Occipital lobe (tissue), 3 donors: ENCODE measurements at places on chromosomes 4 and X. TPM values are rescaled to one million over a fixed set of nuclear protein-coding genes. Genes with fewer than 3 reads are reported as not detected.

FAM9C gene
- total RNA-seq: 0.31 TPM

DNA sequence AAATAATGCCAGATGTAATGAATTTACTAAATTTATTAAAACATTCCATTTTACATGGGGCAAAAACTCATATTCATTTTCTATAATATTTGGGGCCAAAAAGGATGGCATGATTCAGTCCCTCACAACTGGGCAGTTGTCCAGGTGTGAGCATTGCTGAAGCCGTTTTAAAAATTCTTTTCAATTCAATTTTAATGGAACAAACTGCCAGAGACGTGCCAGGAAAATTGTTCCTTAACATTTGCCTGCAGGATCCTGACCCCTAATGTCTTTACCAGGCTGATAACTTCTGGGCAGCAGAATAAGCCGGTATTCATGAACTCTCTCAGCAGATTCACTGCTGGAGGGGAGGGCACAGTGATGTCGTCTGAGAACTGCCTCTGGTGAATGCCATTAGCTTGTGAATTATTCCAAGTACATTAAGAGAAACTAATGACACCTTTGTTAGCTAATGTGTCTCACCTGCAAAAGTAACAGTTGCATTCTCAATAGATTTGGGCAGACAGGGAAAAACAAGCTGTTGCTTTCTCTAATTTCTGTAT, 1445.1 kb upstream of the TENM3 start:
- no peak for DNase-seq

DNA sequence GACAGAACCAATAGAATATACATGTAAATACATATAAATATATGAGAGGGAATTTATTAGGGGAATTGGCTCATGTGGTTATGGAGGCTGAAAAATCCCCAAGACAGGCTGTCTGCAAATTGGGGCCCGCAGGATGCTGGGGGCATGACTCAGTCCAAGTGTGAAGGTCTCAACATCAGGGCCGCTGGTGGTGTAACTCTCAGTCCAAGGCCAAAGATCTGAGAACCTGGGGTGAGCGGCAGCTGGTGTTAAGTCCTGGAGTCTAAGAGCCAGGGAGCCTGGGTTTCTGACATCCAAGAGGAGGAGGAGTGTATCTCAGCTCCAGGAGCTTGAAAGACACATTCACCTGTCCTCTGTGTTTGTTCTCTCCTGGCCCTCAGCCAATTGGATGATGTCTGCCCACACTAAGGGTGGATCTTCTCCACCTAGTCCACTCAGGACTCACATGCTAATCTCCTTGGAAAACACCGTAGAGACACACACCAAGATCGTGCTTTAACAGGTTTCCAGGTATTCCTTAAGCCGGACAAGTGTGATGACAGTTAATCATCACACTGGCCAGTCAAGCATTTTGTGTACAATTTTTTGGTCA, 28.9 kb downstream of the TIGD2 start:
- no peak for DNase-seq

GRCh38 chr4:129545599-129546278, 449.8 kb downstream of the C4orf33 start:
- no peak for DNase-seq

ARSJ gene
- total RNA-seq: 0.31 TPM

- no peak for DNase-seq
Observed at GRCh38 chr4:139826426-139826825, 160.8 kb downstream of the MGST2 start.

FRMPD4 gene
- 34.5 TPM for total RNA-seq

UNC5C gene
- total RNA-seq: 23.7 TPM

DNA sequence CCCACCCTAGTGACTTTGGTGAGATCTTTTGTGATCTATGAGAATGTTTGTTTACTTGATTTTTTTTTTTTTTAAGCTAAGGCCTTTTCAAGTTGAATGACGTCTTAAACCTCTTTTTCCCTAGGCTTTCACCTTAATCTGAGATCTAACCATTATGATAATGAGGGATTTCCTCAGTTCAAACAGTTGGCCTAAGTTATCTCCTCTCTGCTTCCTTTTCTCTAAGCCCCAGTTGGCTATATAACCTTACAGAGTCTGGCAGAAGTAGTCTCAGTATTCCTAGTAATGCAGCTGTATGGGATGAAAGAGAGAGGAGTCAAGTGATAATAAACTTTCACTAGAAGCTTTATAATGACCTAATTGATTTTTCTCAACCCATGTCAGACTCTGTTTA, 99.0 kb downstream of the STIM2 start:
- no peak for DNase-seq

DNA sequence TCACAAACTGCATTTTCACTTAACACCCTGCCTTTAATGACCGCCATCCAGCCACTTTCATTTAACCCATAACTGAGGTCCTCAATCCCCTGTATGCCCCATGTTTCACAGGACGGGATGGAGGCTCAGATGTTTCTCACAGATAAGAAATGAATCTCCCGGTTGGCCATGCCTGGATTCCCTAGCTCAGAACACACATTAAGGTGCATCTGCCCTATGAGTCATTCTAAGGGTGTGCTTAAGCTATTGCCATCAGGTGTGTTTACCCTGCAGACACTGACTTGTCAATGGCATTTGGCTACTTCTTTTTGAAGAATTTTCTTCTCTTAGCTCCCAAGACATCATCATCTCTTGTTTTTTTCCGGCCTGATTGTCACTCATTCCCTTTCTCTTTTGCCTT, 222.6 kb upstream of the SMIM31 start:
- no peak for DNase-seq

- no peak for DNase-seq
Observed at GRCh38 chr4:148216866-148217814, 225.1 kb downstream of the NR3C2 start.
